Skin of body (tissue), 3 donors: ENCODE measurements at places on chromosomes 11 and 22. TPM values are rescaled to one million over a fixed set of nuclear protein-coding genes. Genes with fewer than 3 reads are reported as not detected.
A peak's percentile ranks its signal among the peaks of the same experiment; 100 is the strongest.

- peak; percentile 72 for DNase-seq
Observed at GRCh38 chr22:36329254-36330078, 58.3 kb downstream of the MYH9 start.

DNA sequence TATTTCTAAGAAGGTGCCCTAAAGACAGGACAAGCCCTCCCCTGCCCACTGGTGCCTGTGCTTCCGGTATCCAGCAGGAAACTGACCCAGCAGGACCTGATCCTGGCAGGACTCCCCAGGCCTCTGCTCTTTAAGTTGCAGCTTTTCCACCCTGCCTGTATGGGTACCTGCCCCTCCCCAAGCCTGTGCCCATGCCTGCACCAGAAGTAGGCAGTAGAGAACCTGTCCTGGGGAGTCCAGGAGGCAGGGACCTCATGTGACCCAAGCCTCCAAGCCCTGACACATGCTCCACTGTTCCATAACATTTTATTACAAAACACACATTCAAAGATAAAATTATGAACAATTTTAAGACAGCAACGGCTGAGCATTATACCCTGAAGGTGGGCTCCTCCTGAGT is 14.2 kb downstream of the CWC15 start:
- no peak for DNase-seq

- no peak for DNase-seq
Observed at GRCh38 chr22:19758896-19759426, 1.6 kb upstream of the TBX1 start.

GRCh38 chr22:35367331-35367886 is 13.5 kb upstream of the HMOX1 start:
- no peak for DNase-seq

Gene PATE4
- not detected for total RNA-seq

GRCh38 chr11:33835143-33835878 is 56.6 kb downstream of the LMO2 start:
- DNase-seq, result no peak

DNA sequence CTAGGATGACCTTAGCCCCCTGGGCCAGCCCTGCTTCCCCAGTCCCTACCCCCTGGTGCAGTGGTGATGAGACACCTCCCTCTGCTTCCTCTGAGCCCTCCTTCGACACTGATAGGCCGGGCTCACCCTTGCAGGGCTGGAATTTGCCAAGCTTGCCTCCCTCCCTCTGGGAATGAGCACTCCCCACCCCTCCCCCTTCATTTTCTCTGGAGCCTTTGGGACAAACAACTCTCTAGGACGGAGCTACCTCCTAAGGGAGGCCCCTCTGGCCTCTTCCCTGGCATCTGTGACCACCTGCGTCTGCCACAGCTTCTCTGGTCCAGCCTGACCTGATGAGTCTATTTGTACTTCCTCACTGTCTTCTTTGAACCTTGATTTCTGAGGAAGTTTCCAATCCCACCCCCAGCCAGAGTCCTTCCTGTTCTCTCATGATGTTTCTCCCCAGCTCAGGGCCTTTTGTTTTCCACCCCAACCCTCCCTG is 53.3 kb upstream of the ADA2 start:
- no peak for DNase-seq
